T-helper 2 cell (primary cell): ENCODE measurements at places on chromosomes 3 and 15.

DNA sequence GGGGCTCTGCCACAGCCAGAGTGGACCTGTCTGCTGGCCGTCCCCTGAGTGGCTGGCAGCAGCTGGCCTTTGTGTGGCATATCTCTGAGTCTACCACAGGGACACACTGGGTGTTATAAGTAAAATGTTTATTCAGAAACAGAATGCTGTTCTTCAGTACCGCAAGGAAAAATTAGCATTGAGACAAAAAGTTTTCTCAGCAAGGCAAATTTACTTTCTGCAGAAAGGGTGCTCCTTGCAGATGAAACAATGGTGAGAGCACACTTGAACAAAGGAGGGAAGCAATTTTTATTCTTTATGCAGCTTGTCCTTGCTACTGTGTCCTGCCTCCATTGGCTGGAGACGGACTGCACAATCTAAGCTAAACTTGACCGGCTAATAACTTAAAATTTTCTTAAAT is 4.0 kb downstream of the TMEM89 start:
- DNase-seq: no peak

- DNase-seq: no peak
Observed at GRCh38 chr3:32310336-32310735, 71.9 kb downstream of the CMTM8 start.

DNA sequence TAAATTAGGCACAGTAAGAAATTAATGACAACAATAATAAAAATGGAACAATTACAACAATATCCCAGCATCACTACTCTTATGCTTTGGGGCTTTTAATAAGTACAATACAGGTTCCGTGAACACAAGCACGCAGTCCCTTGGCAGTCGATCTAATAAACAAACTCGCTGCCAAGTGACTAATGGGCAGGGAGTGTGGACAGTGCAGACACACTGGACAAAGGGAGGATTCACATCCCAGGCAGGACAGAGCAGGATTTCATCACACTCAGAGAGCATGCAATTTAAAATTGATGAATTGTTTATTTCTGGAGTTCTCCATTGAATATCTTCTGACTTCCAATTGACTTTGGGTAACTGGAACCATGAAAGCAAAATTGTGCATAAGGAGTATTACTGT is 524.1 kb upstream of the CFAP20DC start:
- DNase-seq: no peak

GRCh38 chr15:67100801-67101581 is 35.6 kb downstream of the SMAD3 start:
- DNase-seq: no peak

GRCh38 chr15:77826006-77826695 is 193.4 kb upstream of the LINGO1 start:
- DNase-seq: no peak

GRCh38 chr3:197408177-197408957 is 110.0 kb upstream of the DLG1 start:
- DNase-seq: no peak

GRCh38 chr3:129624347-129625071 is 18.0 kb upstream of the PLXND1 start:
- no peak for DNase-seq

DNA sequence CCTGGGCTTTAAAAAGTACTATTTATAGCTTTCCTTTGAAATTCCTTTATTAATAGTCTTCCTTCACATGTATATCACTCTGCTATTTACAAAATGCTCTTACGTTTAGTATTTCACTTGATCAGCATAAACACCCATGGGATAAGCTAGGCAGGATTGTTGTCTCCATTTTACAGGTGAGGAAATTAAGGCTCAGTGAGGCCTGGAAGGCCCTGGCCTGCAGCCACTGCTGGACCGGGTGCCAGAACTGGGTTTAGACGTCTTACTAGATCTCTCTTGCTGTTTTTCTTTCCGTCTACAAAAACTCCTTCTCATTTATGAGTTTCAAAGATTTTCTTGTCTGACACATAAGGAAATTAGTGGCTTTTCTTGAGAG is 236.4 kb downstream of the LPP start:
- no peak for DNase-seq

DNA sequence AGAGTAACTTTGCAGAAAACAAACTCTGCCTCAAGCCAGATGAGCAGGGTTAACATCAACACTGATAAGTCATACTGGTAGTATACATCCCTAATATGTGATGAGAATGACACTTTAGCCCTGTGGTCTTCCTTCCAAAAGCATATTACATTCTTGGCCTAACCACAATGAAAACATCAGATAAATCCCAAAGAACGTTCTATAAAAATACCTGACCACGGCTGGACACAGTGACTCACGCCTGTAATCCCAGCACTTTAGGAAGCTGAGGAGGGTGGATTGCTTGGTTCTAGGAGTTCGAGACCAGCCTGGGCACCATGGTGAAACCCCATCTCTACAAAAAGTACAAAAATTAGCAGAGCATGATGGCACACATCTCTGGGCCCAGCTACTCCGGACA is 4.7 kb downstream of the TMCC1 start:
- no peak for DNase-seq

GRCh38 chr3:59813148-59813538 is 763.3 kb upstream of the CFAP20DC start:
- DNase-seq: no peak

- no peak for DNase-seq
Observed at GRCh38 chr3:161489395-161489794, 7.2 kb upstream of the OTOL1 start.

DNA sequence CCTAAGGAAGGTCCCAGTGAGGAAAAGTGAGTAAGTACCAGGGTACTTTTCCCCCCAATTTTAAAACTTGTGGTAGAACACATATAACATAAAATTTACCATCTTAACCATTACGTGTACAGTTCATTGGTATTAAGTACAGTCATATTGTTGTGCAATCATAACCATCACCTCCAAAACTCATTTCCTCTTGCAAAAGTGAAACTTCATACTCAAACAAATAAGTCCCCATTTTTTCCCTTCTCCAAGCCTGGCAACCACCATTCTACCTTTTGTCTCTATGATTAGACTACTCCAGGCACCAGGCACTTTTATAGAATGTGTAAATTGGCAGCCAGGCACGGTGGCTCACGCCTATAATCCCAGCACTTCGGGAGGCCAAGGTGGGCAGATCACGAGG is 12.2 kb downstream of the PRC1 start:
- no peak for DNase-seq

- no peak for DNase-seq
Observed at GRCh38 chr15:42508263-42508690, 12.8 kb downstream of the SNAP23 start.

- DNase-seq: no peak
Observed at GRCh38 chr15:66131200-66131599, 122.3 kb downstream of the MEGF11 start.

DNA sequence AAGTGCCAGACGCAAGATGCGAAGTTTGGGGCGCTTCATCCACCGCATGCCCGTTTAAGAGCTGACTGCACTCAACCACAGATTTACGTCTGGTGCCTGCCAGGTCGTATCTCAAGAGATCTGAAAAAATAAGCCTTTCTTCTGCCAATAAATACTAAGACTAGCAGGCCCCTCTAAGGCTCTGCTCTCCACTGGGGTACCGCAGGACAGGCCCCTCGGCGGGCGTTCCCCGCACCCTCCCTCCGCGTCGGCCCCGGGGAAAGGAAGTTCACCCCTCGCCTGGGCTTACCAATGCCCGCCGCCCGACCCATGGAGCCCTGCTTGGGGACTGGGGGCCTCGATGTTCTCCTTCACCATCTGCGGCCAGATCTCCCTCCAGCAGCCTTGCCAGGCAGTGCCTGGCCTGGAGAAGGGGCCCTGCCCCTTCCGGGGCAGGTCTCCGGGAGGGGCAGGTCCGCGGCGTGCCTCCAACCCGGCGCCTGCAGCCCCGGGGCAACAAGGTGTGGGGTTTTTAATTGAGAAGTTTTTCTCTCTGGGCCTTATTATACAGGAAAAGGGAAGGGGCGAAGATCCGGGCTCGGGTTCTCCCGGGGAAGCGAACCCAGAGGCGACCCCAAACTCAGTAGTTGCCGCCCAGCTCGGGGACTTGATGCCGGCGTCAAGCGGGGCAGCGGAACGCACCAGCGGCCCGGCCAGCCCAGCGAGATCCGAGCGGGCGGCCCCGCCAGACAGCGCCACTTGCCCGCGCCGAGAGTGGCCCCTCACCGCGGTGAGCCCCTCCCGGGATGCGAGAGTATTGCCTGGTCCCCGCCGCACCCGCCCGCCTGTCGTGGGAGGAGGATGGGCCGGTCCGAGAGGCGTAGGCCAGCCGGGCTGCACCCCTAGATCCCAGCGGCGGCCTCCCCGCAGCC is 735 bp downstream of the GOLGA8B start:
- DNase-seq: peak; percentile 28

DNA sequence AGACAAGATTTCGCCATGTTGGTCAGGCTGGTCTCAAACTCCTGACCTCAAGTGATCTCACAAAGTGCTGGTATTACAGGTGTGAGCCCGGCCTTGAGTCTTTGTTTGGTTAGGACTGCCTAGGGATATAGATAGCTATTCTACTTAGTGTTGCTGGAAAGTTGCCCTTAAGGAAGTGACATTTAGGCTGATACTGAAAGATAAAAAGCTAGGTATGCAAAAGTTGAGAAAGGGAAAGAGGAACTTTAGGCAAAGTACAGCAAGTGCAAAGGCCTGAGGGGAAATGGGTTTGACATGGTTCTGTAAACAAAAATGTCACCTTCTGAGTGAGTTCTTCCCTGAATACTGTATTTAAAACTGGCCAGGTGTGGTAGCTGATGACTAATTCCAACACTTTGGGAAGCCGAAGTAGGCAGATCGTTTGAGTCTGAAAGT is 111.5 kb downstream of the ZNF609 start:
- no peak for DNase-seq

DNA sequence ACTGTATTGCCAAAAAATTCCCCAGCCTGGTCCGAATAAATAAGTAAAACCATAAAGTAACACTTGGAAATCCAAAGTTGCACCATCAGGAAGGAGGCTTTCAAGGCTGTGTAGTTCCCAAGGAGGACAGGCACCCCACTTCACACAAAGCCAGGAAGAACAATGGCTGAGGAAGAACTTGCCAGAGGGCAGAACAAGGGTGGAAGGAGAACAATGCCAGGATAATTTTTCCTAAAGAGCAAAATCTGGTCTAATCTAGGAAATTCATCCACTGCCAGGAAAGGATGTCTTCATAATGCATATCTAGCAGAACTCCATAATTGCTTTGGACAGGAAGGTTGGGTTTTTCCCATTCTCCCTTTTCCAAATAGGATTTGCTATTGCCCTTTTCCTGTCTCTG is 15.7 kb upstream of the ARID3B start:
- DNase-seq: no peak

DNA sequence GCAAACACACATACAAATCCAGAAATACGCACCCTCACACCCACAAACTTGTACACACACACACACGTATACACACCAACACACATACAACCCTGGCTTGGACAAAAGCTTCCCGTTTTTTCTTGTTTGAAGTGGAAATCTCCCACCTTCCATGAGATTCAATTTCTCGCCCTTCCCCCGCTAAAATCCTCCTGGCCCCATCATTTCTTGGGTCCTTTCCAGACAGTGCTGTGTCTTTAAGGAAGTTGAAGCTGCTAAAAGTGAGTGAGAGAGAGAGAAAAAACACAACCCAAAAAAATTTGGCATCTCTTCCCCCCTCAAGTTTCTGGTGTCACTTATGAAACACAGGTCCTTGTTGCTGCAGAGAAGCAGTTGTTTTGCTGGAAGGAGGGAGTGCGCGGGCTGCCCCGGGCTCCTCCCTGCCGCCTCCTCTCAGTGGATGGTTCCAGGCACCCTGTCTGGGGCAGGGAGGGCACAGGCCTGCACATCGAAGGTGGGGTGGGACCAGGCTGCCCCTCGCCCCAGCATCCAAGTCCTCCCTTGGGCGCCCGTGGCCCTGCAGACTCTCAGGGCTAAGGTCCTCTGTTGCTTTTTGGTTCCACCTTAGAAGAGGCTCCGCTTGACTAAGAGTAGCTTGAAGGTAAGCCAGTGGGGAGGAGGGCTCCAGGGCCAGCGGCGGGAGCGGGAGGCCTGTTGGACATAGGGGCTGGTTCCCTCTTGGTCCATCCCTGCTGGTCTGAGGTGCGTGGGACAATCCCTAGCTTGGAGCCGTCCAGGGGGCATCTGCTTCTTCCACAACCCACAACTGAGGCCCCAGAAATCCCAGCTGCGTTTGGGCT is at the start of gene ISLR:
Gene ISLR (plus strand): TSS at position 331 of the 839 bp plus-strand sequence. CDS start 1,149 bp downstream, outside the sequence.
- no peak for DNase-seq

DNA sequence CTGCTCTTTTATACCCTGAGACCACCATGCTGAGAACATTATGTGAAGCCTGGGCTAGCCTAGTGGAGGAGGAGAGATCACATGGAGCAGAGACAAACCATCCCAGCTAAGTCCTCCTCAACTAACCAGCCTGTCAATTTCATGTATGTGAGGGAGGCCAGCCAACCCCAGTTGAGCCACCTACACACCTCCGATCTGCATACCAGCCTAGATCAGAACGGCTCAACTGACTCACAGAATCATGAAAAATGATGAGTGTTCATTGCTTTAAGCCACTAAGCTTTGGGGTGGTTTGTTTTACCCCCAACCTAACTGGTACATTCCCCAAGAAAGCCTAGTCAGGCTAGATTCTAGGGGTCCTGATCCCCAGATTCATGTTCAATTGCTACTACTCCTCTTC is 19.4 kb upstream of the CA12 start:
- DNase-seq: no peak

DNA sequence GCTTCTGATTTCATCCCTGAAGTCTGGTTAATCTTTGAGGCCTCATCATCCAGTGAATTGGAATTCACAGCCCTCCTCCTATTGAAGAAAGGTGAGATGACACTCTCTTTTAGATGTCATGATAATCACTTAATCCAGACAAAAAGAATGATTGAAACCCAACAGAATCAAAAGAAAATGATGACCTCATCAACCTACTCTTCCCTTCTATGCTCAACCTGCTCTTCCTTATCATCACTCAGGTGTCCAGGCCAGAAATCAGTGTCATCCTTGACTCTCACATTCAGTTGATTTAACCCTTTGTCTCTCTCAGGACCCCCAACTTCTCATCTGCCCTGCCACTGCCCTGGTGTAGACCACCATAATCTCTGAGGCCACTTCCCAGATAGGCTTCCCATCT is 11.8 kb downstream of the PLA2G4E start:
- DNase-seq: no peak

GRCh38 chr3:56042326-56042951 is 425.8 kb downstream of the ERC2 start:
- no peak for DNase-seq

GRCh38 chr3:158148218-158148617 is 38.3 kb downstream of the RSRC1 start:
- DNase-seq: no peak

DNA sequence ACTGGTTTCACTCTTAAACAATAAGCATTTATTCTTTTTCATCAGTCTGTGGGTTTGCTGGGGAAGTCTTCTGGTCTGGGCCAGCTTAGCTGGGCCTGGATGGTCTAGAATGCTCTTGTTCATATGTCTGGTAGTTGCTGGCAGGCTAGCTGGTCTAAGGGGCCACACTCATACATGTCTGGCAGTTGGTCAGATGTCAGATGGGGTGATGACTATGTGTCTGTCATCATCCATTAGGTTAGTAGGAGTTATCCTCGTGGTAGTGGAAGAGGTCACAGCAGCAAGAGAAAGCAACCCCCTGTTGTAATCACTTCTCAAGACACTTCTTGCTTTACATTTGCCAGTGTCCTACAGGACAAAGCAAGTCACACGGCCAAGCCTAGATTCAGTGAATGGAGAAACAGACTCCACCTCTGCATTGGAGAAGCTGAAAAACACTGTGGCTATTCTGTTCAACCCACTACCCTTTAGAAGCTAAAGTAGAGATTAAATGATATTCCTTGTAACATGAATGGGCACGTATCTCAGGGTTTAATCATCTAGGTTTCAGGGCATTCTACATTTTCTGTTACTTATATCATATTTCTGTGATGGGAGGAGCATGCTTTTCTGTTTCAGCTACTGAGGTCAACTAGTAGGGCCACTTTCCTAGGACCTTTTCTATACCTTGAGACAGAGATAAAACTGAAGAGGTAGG is 5.5 kb upstream of the ARID3B start:
- no peak for DNase-seq
